Naive thymus-derived CD8-positive, alpha-beta T cell (primary cell): ENCODE measurements at places on chromosomes 2 and 18.

DNA sequence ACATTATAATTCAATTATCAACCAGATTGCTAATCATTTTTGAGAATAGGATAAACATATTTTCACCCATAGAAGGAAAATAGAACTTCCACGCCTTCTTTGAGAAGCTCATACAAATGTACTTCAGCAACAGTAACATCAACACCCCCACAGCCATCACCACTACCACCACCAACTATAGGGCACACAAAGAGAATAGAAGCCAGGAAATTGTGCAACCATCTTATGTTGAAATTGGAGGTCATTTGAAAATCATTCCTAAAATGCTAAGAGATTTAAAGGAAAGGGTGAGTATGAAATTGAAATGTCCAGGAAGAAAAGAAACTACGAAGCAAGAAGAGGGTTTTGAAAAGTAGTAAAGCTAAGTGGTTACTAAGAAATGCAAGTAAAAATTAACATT, 563.4 kb downstream of the ZNF804A start:
- no peak for DNase-seq

- DNase-seq: no peak
These were observed 269.3 kb downstream of the TNS1 start for GRCh38 chr2:217733461-217733860.

DNA sequence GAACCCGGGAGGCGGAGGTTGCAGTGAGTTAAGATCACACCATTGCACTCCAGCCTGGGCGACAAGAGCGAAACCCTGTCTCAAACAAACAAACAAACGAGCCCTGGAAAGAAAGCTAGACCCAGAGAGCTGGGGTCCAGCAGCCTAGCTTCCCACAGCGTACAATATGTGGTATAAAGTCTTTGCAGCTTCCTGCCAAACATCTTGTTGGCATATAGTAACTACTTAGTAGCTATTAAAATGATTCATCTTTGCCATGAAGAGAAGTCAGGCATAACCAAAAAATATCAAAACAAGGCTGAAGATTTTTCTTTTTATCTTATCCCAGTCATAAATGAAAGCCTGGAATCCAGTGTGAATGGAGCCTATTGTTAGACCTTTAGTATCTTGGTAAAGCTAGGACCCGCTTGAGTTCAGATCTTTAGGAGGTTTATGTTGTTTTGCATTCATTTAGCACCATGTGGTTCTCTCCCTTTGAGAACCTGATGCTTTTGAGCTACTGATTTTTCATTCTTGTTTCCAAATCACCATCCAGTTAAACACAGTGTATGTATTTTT, 139.7 kb upstream of the NOSTRIN start:
- DNase-seq: no peak

DNA sequence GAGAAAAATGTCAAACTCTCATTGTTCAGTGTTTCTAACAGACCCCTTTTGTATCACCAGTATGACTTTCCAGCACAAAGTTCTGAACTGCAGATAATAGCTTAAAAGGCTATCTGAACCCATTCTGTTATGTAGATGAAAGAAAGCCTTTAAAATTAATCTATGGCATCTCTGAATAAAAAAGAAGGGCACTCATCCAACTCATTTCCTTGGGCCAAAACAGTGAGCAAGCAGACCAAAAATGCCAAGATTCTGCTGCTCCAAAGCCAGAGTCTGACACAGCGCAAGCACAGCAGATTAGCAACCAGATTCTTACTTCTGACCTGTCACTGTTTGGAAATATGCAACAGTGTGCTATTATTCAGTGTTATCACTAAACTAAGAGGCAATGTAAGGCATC, 22.6 kb upstream of the ITGA6 start:
- DNase-seq: no peak

GRCh38 chr18:27771571-27771970, 405.4 kb downstream of the CDH2 start:
- no peak for DNase-seq

DNA sequence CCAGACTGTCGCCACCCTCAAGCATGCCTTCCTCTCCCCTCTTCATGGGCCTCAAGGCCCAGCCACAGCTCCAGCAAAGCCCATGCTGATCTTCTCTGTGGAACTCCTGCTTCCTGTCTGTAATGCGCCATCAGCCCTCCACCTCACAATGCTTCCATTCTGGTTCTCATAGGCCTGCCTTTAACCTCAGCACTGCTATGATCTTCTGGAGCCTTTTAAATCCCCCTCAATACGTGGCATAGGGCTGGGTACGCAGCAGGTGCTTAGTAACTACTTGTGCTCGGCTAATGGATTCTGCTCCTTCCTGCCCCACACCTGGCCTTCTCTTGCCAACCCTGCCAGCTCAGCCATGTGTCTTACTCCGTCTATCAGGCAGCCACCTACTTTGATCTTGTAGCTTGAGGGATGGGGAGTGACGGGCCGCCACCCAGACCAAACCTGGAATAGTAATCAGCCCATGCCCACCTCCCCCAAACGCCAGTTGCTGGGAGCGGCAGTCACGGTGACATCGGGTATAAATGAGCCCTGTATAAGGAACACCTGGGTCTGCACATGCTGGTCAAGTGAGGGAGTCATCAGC, 106.7 kb upstream of the MCFD2 start:
- no peak for DNase-seq
